ENCODE measurements at places on chromosomes 3 and 15. TPM values are rescaled to one million over a fixed set of nuclear protein-coding genes. Genes with fewer than 3 reads are reported as not detected.

GRCh38 chr3:133289322-133289721 lies 110.5 kb upstream of the BFSP2 start:
- no peak for DNase-seq

DNA sequence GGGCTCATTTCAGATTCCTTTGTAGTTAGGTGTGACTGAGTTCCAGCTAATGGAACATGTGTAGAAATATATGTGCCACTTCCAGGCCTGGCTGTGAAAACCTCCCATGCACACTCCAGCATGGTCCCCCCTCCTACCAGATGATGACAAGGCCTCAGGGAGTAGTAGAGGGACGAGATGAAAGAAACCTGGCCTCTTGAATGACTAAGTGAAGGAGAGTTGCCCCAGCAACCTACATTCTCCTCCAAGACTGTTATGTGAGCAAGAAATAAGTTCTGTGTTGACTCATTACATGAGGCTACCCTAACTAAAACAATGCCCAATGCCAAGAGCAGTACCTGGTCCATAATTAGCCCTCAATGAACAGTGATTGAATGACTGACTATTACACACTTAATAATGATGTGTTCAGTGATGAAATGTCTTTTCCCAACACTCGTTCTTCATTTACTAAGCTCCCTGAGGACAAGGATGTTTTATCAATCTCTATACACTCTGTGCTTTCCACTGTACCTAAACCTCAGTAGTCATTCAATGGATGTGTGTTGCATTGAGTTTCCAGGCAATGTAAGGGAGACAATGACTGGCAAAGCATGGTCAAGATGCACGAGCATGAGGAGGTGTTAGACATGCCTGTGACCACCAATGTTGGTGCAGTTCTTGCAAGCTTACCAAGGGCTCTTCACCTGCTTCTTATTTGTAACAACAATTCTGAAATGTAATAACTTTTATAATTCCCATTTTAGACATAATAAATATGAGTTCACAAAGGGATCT lies 62.0 kb upstream of the BCL6 start:
- no peak for DNase-seq

- no peak for DNase-seq
Measured at GRCh38 chr15:31660816-31661215, 334.2 kb downstream of the KLF13 start.

- DNase-seq, result peak; percentile 44
Measured at GRCh38 chr15:93378558-93378957, 289.5 kb upstream of the RGMA start.

DNA sequence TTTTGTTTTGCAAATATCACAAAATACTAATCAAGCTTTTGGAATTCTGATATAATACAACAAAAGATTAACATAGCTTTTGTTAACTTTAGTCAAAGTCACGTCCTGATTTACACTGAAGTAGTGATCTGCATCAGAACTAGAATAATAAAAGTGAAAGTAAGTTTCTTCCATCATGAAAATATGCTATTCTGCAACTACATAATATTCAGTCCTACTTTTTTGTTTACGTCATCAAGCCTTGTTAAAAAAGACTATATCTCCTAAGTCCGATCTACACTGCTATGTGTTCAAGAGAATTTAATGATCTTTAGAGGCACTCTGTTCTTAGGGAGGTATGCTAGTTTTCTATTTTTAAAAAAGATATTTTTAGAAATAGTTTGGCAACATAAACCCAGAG lies 330.1 kb downstream of the ARPP21 start:
- DNase-seq, result no peak

DNA sequence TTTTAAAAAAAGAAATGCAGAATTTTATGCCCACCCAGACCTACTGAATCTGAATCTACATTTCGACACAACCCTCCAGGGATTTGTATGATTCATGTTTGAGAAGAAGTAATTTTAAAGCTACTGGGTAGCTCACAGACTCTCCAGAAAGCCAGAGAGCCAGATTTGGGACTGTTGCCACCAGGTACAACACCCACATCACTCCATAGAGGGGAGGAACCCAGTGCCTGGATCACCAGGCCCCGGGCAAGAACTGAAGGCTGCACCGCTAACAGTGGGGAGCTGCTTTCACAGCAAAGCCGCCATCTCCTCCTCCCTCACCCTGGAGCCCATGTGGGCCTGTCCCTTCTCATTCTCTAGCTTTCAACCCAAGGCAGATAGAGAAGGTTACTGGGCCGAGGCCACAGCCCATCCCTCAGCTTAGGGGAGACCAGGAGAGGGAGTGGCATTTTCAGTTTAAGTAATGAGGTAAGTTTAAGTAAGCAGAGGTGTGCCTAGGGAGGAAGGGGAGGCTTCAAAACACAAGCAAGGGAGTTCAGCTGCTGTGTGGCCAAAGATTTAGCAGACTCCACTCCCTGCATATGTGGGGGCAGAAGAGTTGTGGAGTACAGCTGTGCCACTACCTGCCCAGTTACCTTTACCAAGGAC lies 109.8 kb downstream of the IL12A start:
- DNase-seq, result peak; percentile 10

DNA sequence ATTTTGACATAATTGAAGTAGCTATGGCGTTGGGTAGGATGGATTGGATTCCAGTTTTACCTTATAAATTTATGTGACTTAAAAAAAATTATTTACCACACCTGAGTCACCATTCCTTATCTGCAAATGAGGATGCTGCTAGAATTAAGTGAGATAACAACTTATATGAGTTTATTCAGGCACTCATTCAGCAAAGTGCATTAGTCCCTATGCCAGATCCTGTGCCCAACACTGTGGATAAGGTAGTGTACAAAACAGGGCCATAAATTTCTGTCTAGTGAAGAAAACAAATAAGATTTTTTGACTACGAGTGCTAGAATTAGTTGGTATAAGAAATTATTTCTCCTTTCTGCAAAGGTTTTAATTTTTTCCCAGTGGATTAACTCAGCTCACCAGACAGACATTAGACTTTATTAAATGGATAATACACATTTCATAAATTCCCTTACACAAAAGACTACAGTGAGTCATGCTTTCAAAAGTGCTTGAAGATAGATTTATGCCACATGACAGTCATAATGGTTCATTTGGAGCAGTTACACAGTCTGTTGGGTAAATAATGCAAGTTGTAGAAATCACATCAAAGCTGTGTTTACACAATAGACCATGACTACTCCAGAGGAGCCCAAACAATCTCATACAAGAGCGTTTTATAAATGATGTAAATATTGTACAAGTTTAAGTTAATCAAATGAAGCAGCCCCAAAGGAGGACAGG lies 129.9 kb upstream of the TGFBR2 start:
- DNase-seq, result no peak

DNA sequence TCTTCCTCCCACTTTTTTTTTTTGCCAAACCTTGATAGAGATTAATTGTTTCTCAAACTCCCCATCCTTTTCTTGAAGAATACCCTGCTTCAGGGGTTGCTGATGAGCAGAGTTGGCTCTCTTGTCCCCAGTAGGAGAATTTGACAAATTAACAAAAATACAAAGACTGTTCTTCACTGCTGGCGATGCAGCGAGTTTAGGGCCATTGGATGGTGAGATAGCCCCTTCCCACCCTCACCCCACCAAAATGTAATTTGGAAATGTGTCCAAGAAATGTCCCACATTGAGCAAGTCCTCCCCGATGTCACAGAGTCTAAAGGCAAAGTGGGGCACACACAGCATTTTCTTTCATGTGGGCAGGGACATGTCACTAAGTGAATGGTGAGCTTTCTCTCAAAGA lies 136.0 kb upstream of the RARB start:
- no peak for DNase-seq

- no peak for DNase-seq
Measured at GRCh38 chr3:140910860-140911259, 30.8 kb upstream of the SLC25A36 start.

DNA sequence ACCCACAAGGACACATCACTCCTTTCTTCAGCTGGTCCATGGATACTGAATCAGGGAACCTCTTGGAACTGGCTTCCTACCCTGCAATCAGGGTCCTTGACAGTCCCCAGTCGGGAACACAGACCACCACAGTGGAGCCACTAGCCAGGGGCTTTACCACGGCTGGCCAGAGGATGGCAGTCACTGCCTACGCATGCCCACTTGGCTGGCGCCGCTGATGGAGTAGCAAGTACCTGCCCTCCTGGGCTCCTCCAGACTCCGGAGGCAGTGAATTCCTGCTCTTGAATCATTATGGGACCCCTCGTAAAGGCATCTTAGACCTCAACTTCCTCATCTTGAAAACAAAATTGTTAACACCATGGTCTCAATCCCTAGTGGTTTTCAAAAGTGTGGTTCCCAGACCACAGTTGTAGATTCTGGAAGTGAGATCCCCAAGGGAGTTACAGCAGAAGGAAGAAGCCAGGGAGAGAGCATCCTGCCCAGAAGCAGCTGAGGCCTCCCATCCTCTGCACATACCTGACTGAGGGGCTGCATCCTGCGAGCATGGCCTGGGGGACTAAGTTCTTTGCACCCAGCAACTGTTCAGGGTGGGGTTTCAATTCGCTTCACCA lies 9.1 kb upstream of the SKIC8 start:
- DNase-seq, result peak; percentile 79

DNA sequence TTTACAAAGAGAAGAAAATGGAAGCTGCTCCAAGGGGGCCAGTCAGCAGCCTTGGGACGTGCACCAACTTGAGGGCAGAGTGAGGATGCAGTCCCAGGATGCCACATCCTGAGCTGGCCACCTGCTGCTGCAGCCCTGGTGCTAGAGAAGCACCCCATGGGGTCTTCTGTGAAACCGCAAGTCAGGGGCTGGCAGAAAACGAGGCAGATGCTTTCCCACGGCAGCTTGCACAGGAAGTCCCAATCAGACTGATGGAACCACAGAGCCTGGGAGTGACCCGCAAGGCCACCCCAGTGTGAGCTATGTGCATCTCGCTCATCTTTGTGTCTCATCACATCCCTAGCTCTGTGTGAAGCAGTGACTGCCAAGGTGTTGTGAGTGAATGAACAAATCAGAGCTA lies 76.5 kb downstream of the NUP210 start:
- DNase-seq, result no peak

GRCh38 chr15:96079882-96080281 lies 250.6 kb upstream of the NR2F2 start:
- no peak for DNase-seq

DNA sequence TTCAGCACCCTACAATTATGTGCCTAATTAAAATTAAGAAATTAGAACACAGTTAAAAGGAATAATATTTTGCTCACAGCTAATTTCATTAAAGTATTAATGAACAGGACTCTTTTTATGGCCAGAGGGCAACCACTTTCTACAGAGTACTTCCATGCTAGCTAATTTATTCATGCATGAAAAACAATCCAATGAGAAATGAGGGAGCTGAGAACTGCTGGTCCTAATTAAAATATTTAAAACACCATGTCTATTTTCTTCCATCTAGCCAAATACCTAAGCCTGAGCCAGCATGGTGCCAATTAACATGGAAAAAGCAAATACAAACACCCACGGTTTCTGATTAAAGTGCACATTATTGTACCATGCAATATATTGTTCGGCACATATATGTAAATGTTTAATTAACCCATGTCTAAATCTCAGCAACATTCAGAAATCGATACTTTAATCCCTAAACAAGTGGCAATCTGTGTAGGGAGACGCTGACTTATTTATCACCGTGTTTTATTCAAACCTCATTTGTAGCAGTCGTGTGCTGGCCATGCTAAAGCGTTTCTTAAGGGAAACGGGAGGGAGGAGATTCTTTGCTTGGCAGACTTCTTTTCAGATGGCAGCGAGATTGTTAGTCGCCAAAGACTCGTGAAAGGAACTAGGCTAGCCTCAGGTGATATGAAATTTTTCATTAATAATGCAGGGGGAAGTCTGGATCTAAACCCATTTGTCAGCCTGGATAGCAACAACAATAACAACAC lies 193.5 kb downstream of the ANXA2 start:
- no peak for DNase-seq

GRCh38 chr15:53197426-53197839 lies 407.3 kb upstream of the ONECUT1 start:
- DNase-seq, result peak; percentile 87

GRCh38 chr15:86810329-86810728 lies 730.7 kb downstream of the AGBL1 start:
- DNase-seq, result no peak

GRCh38 chr3:103991-104390 lies 92.6 kb upstream of the CHL1 start:
- no peak for DNase-seq

IMPG2 gene
- 0.29 TPM for total RNA-seq

ERC2 gene
- total RNA-seq, result 1.8 TPM

LDHAL6B gene
- not detected for total RNA-seq

FANCI gene
- 42.9 TPM for total RNA-seq

SRGAP3 gene
- total RNA-seq, result 4.1 TPM

TATDN2 gene
- 24.6 TPM for total RNA-seq

Measured in stomach (tissue), 19 donors.